ENCODE measurements at places on chromosomes 1 and 21.

DNA sequence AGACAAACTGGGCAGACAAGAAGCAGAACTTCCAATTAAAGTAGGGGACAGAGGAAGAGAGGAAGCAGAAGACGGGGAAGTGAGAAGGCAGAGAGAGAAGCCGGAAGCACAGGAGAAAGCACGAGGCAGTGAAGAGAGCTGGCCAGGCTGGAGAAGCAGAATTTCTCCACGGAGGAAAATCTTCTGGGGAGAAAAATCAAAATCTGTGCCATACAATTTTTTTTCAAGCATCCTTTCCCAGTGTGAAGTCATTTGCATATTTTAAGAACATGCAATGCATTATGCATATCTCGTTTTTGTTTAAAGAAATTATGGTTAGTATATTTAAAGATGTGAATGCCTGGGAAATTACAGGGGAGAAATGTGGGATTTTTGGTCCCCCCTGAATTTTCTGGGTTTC, 7.3 kb upstream of the CAMK2N1 start:
- DNase-seq: no peak

- no peak for DNase-seq
These were observed 41.3 kb upstream of the LRP8 start for GRCh38 chr1:53369034-53369750.

- no peak for DNase-seq
These were observed 102.7 kb upstream of the DPH5 start for GRCh38 chr1:101128211-101128727.

- DNase-seq: no peak
These were observed 1707.7 kb downstream of the MRPL39 start for GRCh38 chr21:23899561-23899960.

DNA sequence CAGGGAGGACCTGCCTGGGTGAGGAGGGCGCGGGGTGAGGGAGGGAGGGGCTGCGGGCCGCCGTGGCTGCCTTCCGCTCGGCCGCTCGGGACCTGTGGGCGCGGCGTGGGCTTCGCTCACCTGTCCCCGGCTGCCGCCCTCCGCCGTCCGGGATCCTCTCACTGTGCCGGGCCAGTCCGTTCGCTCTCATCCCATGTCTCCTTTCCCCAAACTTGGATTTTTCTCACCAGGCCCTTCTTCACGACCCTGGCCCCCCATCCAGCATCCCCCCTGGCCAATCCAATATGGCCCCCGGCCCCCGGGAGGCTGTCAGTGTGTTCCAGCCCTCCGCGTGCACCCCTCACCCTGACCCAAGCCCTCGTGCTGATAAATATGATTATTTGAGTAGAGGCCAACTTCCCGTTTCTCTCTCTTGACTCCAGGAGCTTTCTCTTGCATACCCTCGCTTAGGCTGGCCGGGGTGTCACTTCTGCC, 362 bp downstream of the ZBTB48 start:
- DNase-seq: peak; percentile 14

- no peak for DNase-seq
These were observed 48.0 kb downstream of the EDN2 start for GRCh38 chr1:41436281-41437010.

DNA sequence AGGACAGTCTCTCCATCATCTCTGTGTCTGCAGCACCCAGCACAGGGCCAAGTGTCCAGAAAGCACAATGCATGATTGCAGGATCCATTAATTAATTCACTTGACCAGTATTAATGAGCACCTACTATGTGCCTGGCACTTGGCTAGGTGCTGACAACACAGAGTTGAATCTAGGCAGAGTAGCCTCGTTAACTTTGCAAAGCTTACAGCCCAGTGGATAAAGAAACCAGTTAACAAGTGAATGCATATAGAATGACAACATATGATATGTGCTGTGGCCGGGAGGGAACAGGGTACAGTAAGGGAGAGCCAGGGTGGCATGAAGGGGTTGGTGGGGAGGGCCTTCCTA, 10.9 kb downstream of the SLC1A7 start:
- DNase-seq: no peak

DNA sequence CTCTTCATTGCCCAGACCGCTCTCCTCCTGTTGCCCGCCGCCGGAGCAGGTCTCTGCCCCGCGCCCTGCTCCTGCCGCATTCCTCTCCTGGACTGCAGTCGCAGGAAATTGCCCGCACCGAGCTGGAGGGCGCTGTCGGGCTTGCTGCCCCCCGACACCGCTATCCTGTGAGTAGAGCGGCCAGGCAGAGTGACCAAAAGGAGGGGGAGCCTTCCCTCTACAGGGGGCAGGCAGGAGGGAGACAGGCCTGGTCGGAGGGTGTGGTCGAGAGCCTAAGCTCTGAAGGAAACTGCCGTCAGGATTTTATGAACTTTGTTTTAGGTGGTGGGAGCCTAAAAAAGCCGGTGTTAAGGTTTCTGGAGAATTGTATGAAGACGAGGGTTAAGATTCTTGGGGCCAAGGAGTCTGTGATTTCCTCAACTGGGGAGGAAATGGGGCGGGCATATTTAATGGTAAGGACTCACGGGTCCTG, 517 bp downstream of the LRIG2 start:
- DNase-seq: no peak

DNA sequence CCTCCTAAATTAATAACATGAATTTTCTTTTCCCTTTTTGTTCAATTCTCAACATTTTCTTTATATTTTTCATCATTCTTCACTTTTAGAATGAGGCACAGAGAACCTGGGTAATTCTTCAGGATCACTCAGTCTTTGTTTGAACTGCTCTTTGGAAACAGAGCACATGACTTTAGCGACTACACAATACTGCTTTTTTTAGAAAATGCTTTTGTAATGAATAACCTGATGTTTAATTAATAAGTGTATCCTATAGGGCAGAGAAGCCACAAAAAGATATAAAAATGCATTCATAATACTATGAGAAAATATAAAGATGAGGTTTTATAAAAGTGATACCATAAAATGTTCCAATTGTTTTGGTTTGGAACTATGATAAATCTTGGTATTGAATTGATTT, 77.8 kb downstream of the LRRC7 start:
- no peak for DNase-seq

DNA sequence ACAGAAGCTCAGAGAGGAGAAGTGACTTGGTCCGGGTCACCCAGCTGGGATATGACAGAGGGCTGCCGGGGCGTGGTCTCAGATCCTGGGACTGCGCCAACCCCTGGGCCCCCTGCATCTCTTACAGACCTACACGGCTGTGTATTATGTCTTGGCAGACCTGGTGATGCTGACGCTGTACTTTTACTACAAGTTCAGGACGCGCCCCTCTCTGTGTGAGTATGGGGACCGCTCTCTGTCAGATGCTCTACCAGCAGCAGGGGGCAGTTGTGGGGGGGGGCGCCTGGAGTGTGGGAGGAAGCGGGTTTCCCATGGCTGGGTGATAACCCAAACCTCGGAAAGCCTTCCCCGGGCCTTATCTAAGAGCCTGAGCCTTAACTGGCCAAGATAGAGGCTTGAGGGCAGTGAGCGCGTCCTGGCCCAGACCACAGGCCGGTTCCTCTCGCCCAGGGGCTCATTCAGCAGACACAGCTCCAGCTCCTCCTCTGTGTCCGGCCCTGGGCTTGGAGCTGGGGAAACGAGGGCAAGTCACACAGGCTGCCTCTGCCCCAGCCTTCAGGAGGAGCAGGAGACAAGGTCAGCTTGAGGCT, 13.3 kb downstream of the SLC66A1 start:
- DNase-seq: no peak

DNA sequence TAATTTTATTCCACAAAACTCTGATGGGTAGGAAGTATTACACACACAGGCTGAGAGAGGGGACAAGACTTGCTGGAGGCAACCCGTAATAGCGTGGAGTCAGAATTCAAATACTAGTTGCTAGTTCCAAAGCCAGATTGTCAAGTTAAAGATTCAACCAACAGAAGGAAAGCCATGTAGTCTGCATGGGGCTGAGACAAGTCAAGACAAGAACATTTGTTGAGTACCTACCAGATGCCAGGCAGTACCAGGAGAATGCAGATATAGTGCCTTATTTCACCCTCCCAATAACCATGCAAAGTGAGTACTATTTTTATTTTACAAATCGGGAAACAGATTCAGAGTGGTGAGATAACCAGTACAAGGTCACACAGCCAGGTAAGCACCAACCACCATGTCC, 110.4 kb upstream of the SPATA6 start:
- DNase-seq: no peak

DNA sequence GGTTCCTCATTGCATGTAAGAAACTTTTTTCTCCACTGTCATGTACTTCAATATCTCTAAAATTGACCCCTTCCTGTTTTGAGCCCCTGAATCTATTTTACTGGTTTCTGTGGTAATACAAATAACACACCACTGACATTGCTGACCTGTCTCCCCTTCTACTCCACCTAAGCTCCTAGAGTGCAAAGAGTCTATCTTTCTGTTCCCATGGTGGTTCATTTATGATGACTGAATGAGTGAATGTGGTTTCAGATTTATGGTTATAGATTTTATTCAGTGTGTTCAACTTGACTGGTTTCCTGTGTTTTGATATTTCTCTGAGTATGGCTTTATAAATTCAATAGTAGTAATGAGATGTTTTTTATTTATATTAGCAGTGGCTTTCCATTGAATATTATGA, 127.7 kb downstream of the MAGI3 start:
- DNase-seq: no peak

DNA sequence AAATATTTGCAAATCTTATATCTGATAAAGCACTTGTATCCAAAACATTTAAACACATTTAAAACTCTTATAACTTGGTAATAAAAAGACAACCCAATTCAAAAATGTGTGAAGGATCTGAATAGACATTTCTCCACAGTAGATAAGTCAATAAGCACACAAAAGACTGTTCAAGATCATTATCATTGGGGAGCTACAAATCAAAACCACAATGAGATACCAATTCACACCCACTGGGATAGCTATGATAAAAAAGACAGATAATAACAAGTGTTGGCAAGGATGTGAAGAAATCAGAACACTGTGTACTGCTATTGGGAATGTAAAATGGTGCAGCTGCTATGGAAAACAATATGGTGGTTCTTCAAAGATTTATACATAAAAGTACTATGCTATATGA, 5.1 kb upstream of the LIN9 start:
- no peak for DNase-seq

- DNase-seq: no peak
These were observed 1.5 kb upstream of the MCOLN3 start for GRCh38 chr1:85049735-85050166.

DNA sequence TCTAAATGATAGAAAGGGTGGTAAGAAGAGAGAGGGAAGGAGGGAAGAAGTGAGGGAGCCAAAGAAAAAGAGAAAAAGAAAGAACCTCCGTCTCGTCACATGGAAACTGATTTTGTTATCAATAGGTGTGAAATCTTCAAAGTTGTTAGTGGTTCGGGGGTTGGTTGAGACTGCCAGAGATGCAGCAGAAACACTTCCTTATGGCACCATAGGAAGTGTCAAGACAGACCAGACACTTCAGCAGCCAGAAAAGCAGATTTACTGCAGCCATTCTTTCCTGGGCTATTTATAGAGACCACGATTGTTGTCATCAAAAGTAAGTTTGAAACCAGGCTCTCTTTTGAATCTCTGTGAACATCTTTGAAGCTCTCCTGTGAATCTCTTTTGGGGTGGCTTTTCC, 150.5 kb downstream of the PLPPR5 start:
- no peak for DNase-seq

GRCh38 chr1:41268154-41268770, 26.2 kb upstream of the SCMH1 start:
- peak; percentile 34 for DNase-seq
